Smooth muscle cell of the brain vasculature (primary cell): ENCODE measurements at places on chromosomes 1 and 21.
A peak's percentile ranks its signal among the peaks of the same experiment; 100 is the strongest.

- no peak for DNase-seq
Measured at GRCh38 chr21:32597205-32597604, 11.9 kb upstream of the TCP10L start.

- DNase-seq, result no peak
Measured at GRCh38 chr1:230047114-230047865, 19.7 kb upstream of the GALNT2 start.

DNA sequence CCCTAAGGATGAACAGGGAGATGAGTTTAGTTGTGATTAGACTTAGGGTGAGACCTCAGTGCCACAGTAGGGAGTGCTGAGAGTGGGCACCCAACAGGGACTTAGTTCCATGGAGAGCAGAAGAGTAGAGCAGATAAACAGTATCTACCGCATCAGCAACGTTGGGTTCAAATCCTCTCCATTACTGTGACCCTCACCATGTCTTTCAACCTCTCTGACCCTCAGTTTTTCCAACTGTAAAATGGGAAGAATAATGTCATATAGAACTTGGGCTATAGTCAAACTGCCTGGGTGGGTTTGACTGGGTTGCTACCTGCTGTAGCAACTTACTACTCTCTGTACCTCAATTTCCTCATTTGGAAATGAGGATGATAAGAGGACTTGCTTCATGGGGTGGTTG is 6.7 kb upstream of the DISP3 start:
- no peak for DNase-seq

DNA sequence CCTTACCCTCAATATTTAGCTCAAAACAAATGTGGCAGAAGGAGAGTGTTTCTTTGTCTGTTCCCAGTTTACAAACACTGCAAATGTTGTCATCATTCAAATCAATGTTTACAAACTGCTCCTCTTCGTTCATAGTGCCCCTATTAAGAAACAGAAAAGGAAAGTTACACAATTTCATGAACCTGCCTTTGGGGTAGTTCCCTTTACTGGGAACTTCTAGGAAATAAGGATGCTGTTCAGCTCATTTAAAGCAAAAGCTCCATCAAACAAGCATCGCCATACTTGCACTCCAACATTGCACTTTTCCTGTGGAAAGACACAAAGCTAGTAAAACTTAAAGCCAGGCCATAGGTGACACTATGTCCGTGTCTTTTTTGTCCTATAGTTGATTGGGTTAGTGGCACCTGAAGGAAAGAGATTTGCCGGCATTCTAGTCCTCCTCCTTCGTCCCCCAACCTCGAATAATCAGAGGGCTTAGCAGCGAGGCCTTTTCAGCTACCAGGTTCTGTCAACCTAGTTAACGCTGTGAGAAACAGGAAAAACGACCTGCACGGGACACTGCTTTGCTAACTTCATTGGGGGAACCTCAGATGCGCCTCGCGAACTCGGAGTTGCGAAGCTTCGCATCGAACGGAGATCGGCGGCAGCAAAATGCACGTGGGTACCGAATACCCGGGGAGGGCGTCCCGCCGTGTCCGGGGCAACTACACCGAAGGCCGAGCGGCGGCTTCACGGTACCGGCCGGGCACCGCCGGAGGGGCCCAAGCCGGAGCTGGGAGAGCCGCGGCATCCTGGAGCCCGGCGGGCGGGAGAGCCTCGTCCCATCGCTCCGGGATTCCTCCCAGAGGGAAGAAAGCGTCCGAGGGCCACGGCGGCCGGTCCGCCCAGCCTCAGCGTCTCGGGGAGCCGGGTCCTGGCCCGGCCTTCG is 706 bp downstream of the C21orf91 start:
- DNase-seq, result no peak

DNA sequence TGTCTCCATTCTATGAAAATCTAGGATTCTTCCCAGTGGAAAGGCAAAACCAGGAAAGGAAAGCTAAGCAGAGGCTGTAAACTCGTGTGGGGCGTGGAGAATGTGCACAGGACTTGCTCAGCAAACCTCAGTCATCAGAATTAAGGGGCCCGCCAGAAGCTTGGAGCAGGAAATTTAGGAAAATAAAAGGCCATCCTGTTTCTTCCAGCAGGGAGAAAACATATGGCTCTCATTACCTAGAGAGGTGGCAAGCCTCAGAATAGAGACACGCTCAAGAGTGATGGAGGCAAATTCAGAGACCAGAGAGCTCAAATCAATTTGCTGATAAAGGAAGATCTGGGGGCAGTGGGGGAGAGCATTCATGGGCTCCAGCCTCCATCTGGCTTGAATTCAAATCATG is 151.9 kb upstream of the KLHDC7A start:
- no peak for DNase-seq

GRCh38 chr1:192167011-192167410 is 8.7 kb downstream of the RGS18 start:
- no peak for DNase-seq

GRCh38 chr1:111961016-111961415 is 28.5 kb downstream of the KCND3 start:
- DNase-seq, result no peak

GRCh38 chr1:205972081-205972480 is 28.8 kb upstream of the SLC26A9 start:
- DNase-seq, result no peak

- no peak for DNase-seq
Measured at GRCh38 chr1:242178924-242179708, 180.2 kb upstream of the MAP1LC3C start.

- no peak for DNase-seq
Measured at GRCh38 chr1:102853136-102853535, 255.2 kb downstream of the COL11A1 start.

DNA sequence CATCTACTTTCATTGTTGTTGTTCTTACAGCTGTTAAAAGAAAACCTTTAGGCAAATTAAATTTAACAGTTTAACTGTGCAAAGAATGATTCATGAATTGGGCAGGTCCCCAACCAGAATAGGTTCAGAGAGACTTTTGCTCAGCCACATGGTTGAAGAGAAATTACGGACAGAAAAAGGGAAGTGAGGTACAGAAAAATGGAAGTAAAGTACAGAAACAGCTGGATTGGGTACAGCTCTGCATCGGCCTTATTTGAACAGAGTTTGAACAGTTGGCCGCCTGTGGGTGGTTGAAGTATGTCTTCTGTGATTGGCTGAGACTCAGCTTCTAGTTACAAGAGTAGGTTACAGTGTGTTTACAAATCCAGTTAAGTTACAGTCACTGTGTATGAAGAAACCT is 210.1 kb downstream of the FGGY start:
- DNase-seq, result no peak

- DNase-seq, result no peak
Measured at GRCh38 chr1:81192647-81193642, 607.8 kb upstream of the ADGRL2 start.

GRCh38 chr1:186059311-186059710 is 315.7 kb downstream of the TPR start:
- no peak for DNase-seq

GRCh38 chr1:98331243-98331642 is 330.3 kb upstream of the SNX7 start:
- no peak for DNase-seq

DNA sequence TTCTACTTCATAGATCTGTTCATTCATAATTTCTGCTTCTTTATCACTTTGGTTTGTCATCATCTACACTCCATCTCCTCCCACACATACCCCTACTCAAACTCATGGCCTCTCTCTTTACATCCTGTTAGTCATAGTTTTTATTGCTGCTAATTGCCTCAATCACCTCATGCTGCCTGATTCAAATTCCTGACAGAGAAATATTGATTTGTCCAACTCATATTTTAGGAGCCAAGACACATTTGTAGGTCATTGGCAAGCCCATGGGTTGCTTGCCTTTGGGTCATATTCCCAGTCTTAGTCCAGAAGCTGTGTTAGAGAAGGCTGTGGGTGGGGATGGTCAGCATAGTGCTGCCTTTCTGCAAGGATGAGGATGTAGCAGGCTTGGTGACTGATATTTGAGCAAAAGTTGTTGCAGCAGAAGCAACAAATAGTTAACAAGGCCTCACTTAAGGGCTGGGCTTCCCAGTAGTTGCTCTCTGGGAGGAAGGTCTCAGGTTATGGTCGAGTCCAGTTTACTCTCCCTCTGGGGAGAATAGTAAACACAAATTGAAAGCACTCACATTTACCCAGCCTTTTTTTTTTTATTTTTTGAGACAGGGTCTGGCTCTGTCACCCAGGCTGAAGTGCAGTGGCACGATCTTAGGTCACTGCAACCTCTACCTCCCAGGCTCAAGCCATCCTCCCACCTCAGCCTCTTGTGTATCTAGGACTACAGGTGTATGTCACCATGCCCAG is 22.4 kb upstream of the EPS15 start:
- DNase-seq, result no peak

- no peak for DNase-seq
Measured at GRCh38 chr1:107946794-107947193, 18.2 kb downstream of the VAV3 start.

GRCh38 chr1:116508085-116508983 is 62.5 kb downstream of the CD58 start:
- no peak for DNase-seq

- DNase-seq, result no peak
Measured at GRCh38 chr1:59698386-59698785, 116.4 kb upstream of the HOOK1 start.

- DNase-seq, result no peak
Measured at GRCh38 chr1:28371010-28371377, 1.5 kb downstream of the PHACTR4 start.

GRCh38 chr1:44676484-44677200 is 2.1 kb downstream of the ARMH1 start:
- no peak for DNase-seq

DNA sequence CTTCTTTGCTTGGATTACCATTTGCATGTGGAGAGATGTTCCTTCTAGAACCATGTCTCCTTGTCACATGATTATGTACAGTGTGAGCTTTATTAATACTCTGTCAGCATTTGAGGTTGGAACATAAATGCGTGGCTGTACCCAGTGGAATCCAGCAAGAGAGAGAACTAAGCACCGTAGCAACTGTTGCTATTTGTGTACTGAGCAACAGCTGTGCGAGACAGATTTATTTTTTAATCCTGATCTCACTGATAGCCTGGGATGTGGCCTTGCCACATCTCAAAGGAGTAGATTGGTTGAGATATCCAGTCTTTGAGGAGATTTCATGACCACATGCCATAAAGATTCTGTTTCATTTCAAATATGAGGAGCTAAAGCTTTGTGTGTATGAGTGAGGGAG is 43.4 kb downstream of the KIF1B start:
- peak; percentile 44 for DNase-seq

GRCh38 chr1:19262047-19262446 is 10.4 kb downstream of the MRTO4 start:
- DNase-seq, result no peak

DNA sequence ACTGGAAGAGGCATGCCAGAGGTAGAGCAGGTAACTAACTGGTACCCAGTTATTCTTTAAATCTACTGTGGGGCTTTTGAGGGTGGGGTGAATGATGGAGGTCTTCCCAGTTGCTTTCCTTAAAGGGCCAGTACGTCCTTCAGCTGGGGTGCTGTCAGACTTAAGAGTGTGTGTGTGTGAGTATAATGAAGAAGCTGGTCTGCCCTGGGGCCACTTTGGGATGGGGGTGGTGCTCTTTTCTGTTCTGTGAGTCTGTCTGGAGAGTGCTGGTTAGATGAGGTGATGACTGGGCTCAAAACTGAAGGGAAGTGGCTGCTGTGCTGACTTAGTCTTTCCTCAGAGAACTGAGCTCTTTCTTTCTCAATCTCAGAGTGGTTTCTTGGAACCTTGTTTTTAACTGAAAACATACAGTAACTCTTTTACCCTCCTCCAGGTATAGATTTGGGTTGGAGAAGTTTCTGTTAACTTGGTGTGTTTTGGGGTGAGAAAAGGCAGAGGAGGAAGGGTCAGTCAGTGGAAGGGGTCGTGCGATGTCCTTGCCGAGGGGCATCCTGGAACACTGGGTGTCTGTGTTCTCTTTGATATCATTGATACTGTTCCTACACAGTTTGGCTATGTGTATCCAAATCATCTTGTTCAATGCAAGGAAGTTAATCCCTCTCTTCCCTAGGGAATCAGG is 746 bp downstream of the MACF1 start:
- no peak for DNase-seq

DNA sequence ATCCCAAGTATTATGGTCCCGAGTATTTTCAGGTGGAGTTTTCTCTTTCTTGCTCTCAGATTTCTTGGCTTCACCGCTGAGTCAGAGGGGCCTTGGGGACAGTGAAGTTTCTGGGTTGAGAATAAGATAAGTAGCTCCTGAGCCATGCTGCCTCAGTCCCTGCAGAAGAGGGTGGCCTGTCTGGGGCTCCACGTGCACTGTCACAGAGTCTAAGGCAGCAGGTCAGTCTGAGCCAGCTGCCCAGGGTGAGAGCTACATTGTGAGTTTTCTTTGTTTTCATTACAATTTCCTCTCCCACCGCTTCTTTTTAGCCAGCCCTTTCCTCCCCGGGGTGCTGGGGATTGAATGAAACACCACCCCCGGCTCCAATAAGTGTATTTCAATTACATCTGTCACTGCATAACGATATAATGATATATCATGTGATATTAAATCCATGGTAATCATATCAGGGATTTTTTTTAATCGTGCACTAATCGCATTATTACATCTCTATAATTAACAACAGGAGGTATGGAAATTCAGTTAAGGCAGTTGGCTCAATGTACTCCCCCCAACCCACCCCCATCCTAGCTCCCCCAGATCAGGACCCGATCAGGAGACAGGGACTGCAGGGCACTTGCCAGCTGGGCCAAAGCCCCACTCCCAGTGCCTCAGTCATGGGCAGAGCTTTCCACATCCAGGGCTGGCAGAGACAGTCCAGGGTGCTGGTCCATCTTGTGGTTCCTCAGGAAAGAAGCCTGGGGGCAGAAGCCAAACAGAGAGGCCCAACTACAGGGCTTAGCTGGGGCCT is 43.7 kb downstream of the DMAP1 start:
- no peak for DNase-seq

- DNase-seq, result no peak
Measured at GRCh38 chr1:216535059-216535458, 111.8 kb upstream of the USH2A start.
